Muscle of leg (tissue), 16 donors: ENCODE measurements at places on chromosomes 11 and 22.

- no peaks in the 10 kb centered on the region for H3K27me3 ChIP-seq
- H3K27ac ChIP-seq = peak overlapping the region; percentile 4
- H3K4me3 ChIP-seq = no peak overlapping the region
- peak; percentile 25 for DNase-seq
- H3K36me3 ChIP-seq = peaks cover 6% of the 10 kb centered on the region
These were observed 71.3 kb downstream of the PPP2R1B start for GRCh38 chr11:111694851-111695250.

DNA sequence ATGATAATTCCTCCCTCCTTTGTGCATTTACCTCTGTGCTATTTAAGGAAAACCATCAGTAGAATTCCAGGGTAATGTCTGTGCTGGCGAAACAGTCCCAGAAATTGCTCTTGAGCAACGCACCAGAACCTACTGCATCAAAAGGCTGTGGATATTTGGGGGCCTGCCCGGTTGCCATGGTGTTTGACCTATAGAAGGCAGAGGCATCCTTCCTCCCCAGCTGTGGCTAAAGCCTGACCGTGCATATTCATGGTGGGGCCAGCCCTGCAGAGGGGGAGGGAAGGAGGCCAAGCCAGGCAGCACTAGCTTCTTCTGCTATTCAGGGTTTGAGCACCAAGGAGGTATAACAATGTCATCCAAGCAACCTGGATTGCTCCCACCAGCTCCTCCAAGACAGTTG, 215.0 kb upstream of the E2F8 start:
- H3K27ac ChIP-seq = no peak overlapping the region
- DNase-seq = peak; percentile 55
- H3K27me3 ChIP-seq = peaks cover 14% of the 10 kb centered on the region
- peaks cover 12% of the 10 kb centered on the region for H3K4me1 ChIP-seq

DNA sequence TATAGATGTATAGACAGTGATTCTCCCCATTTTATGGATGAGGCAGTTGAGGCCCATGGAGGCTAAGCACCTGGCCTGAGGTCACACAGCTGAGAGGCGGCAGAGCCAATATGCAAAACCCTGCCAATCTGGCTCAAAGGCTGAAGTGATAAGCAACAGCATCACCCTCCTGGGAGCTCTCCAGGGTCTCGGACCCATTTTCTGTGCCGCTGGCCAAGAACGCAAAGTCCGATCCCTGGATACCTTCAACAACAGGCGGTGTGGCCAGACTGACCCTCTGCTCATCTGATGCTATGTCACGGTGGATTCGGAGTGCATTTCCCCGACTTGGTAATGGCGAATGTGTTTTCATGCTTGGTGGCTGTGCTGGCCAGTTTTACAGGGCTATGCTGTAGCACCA, 595.0 kb downstream of the TBC1D22A start:
- no peak for DNase-seq
- H3K27me3 ChIP-seq = no peaks in the 10 kb centered on the region
- no peak overlapping the region for H3K4me3 ChIP-seq
- no peaks in the 10 kb centered on the region for H3K4me1 ChIP-seq

- H3K4me3 ChIP-seq = no peak overlapping the region
- peaks cover 12% of the 10 kb centered on the region for H3K36me3 ChIP-seq
- no peak overlapping the region for H3K27ac ChIP-seq
- peaks cover 2% of the 10 kb centered on the region for H3K4me1 ChIP-seq
- peaks cover 5% of the 10 kb centered on the region for H3K27me3 ChIP-seq
- no peak for DNase-seq
These were observed 96.9 kb downstream of the PDE2A start for GRCh38 chr11:72577271-72577721.

DNA sequence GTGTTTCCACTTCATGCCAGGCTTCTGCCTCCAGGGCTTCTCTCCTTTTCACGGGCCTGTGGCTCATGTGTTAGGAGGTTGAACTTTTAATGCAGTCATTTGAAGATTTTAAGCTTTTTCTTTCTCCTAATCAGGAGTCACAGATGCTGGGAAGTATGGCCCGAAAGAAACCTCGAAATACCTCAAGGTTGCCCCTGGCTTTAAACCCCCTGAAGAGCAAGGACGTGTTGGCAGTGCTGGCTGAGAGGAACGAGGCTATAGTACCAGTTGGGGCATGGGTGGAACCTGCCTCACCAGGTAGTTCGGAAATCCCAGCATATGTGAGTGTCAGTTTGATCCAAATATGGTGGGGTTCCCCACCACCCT, 571 bp downstream of the CCDC15 start:
- DNase-seq = peak; percentile 11
- peak overlapping the region; percentile 95 for H3K27ac ChIP-seq
- H3K36me3 ChIP-seq = peaks cover 1% of the 10 kb centered on the region

- H3K4me3 ChIP-seq = no peak overlapping the region
- no peaks in the 10 kb centered on the region for H3K4me1 ChIP-seq
- H3K27ac ChIP-seq = no peak overlapping the region
- no peaks in the 10 kb centered on the region for H3K27me3 ChIP-seq
- no peaks in the 10 kb centered on the region for H3K36me3 ChIP-seq
These were observed 60.1 kb upstream of the MPEG1 start for GRCh38 chr11:59272771-59273372.

GRCh38 chr11:1310772-1311468, 1.5 kb upstream of the TOLLIP start:
- peak; percentile 39 for DNase-seq
- H3K27me3 ChIP-seq = no peaks in the 10 kb centered on the region
- no peak overlapping the region for H3K27ac ChIP-seq
- H3K4me1 ChIP-seq = peaks cover 23% of the 10 kb centered on the region
- no peak overlapping the region for H3K4me3 ChIP-seq

DNA sequence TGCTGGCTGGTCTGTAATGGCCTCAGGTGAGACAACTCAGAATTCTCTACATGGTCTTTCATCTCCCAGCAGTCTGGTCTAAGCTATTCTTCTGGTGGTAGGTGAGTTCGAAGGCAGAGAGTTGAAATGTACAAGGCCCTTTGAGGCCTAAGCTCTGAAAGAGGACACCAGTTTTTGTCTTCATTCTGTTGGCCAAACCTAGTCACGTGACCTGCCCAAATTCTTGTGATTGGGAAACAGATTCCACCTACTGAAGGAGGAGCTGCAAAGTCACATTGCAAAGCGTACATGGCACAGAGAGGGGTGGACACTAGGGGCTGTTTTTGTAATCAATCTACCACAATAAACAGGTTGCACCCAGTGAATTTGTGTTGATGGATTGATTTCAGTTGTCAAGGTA, 193.5 kb downstream of the NAV2 start:
- no peaks in the 10 kb centered on the region for H3K27me3 ChIP-seq
- no peak overlapping the region for H3K4me3 ChIP-seq
- DNase-seq = no peak
- H3K27ac ChIP-seq = no peak overlapping the region
- no peaks in the 10 kb centered on the region for H3K36me3 ChIP-seq

GRCh38 chr11:134676516-134677287, 264.7 kb upstream of the B3GAT1 start:
- DNase-seq = no peak
- no peaks in the 10 kb centered on the region for H3K36me3 ChIP-seq
- no peak overlapping the region for H3K4me3 ChIP-seq
- no peak overlapping the region for H3K27ac ChIP-seq

DNA sequence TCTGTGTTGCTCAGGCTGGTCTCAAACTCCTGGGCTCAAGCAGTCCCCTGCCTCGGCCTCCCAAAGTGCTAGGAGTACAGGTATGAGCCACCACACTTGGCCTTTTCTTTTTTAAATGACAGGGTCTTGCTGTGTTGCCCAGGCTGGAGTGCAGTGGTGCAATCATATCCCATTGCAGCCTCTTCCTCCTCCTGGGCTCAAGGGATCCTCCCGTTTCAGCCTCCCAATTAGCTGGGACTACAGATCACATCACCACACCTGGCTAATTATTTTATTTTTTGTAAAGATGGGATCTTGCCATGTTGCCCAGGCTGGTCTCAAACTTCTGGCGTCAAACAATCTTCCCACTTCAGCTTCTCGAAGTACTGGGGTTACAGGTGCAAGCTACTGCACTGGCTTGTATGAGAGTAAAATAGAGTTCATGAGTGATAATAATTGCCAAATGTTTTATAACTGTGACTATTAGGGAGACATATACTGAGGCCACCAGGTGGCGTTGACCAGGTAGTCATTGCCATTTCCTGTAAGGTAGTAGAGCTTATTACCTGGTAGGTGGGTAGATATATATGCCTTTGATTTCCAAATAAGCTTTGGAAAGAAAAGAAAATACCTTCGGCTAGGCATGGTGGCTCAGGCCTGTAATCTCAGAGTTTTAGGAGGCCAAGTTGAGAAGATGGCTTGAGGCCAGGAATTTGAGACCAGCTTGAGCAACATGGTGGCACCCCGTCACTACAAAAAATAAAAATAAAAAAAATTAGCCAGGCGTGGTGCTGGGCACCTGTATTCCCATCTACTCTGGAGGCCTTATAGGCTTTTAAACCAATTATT, 5.4 kb downstream of the FDX1 start:
- H3K36me3 ChIP-seq = peaks cover 13% of the 10 kb centered on the region
- no peak for DNase-seq
- H3K4me3 ChIP-seq = no peak overlapping the region
- H3K4me1 ChIP-seq = peaks cover 10% of the 10 kb centered on the region

GRCh38 chr11:126410649-126411048, 55.2 kb downstream of the ST3GAL4 start:
- H3K27me3 ChIP-seq = no peaks in the 10 kb centered on the region
- no peak overlapping the region for H3K27ac ChIP-seq
- peaks cover 74% of the 10 kb centered on the region for H3K4me1 ChIP-seq
- DNase-seq = no peak
- H3K4me3 ChIP-seq = no peak overlapping the region

DNA sequence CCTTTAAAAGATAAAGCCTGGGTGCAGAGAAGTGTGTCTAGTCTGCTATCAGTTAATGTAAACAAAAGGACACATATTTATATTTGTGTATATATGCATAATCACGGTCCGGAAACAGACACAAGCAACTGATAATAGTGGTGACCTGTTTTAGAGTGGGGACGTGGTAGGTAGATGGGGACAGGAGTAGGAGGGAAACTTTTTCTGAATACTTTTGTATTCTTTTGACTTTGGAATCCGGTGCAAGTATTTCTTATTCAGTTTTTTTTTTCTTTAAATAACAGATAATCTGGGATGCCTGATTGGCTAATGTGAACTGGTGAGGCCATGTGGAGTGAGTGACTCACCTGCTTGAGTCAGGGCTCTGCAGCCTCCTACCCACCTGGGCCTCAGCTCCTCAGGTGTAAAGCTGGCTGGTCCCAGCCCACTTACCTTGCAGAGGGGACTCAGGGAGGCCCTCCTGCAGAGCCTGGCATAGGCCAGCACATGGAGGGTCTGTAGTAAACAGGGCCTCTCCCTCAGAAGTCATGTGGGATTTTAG, 15.3 kb downstream of the MICAL2 start:
- H3K4me1 ChIP-seq = peaks cover 26% of the 10 kb centered on the region
- DNase-seq = no peak
- no peak overlapping the region for H3K4me3 ChIP-seq
- no peak overlapping the region for H3K27ac ChIP-seq
- no peaks in the 10 kb centered on the region for H3K36me3 ChIP-seq

DNA sequence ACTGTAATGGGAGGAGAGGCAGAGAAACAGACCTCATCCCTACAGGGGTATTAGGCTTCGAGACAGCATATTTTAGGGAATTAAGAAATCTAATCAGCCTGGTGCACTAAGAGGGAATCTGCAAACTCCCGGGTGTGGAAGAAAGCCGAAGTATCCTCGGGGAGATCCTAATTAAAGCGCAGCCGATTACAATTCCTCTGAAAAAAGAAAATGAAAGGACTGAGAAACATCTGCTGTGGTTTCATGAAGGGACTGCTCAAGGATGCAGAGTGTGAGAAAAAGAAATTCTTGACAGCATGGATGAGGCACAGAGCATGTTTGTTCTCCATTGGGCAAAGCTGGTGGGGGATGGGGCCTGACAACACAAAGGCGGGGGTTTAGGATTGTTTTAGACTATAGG, 290.0 kb upstream of the LARGE1 start:
- H3K36me3 ChIP-seq = no peaks in the 10 kb centered on the region
- no peaks in the 10 kb centered on the region for H3K27me3 ChIP-seq
- H3K4me1 ChIP-seq = no peaks in the 10 kb centered on the region

DNA sequence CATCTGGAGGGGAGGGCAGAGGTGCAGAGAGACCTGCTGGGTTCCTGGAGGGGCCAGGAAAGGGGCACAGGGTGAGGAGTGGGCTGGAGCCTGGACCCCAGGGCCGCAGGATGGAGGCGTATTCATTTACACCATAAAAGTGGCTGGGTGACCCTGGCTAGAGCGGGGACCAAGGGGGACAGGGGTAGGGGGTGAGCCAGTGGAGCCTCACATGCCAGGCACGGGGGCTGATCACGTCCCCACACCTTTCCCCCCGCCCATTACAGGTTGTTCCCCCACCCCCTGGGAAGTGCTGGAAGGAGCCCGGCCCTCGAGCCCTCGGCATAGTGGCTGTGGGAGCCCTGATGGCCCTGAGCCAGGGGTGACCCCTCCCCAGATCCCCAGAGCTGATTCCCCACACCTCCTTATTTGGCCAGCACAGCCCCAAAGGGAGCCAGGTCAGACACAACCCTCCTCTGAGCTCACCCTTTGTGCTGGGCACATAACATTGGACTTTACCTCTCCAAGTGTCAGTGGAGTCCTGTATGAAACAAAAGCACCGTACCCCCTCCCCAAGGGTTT, 781 bp downstream of the TCIRG1 start:
- H3K4me1 ChIP-seq = peaks cover 77% of the 10 kb centered on the region
- peak overlapping the region; percentile 87 for H3K27ac ChIP-seq
- no peak for DNase-seq
- H3K36me3 ChIP-seq = peaks cover 24% of the 10 kb centered on the region

- H3K4me1 ChIP-seq = peaks cover 7% of the 10 kb centered on the region
- peak; percentile 18 for DNase-seq
- no peak overlapping the region for H3K27ac ChIP-seq
These were observed 8.9 kb downstream of the YPEL1 start for GRCh38 chr22:21726650-21727049.

DNA sequence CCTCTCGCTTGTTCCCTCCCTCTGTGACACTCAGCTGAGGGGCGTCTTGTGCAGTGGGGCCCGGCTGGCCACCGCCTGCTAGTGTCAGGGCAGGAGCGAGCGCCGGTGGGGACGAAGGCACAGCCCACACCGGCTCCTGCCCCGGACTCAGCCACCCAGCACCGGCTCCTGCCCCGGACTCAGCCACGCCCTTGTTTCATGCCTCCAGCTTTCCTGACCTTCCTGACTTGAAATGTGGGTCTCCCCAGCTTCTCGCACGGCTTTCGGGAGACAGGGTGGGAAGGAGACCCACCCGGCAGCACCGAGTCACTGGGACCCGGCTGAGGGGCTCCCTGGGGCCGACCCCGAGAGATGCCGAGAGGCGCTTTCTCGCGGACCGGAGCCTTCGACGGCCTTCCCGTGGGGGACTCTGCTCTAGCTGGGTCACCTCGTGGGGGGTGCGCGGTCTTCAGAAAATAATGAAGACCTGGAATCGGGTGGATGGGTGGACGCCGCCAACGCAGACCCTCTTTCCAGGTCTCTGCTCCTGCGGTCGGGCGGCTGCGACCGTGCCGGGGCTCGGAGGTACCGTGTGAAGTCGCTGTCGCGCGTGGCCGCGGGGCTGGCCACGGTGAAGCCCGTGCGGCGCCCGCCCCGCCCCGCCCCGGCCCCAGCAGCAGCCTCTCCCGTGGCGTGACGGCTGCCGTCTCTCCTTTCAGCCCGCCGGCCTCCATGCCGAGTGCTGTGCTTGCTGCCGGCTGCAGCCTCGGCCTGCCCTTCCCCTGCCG, 10.2 kb downstream of the GLB1L2 start:
- no peaks in the 10 kb centered on the region for H3K4me1 ChIP-seq
- no peaks in the 10 kb centered on the region for H3K36me3 ChIP-seq
- peaks cover 8% of the 10 kb centered on the region for H3K27me3 ChIP-seq
- no peak overlapping the region for H3K4me3 ChIP-seq
- no peak for DNase-seq
- H3K27ac ChIP-seq = no peak overlapping the region
